ENCODE measurements at places on chromosomes 12 and 14. TPM values are rescaled to one million over a fixed set of nuclear protein-coding genes. Genes with fewer than 3 reads are reported as not detected.

The ENDOU gene
- not detected for total RNA-seq

The LTBP2 gene
- total RNA-seq = 0.10 TPM

The TTC9 gene
- 33.4 TPM for total RNA-seq

The LTBR gene
- total RNA-seq = 1.5 TPM

The TTC5 gene
- total RNA-seq = 25.0 TPM

The NYNRIN gene
- 1.3 TPM for total RNA-seq

The ARHGEF40 gene
- 0.65 TPM for total RNA-seq

- peak; percentile 76 for DNase-seq
Measured at GRCh38 chr12:50825372-50825838, 17.3 kb upstream of the TMPRSS12 start.

DNA sequence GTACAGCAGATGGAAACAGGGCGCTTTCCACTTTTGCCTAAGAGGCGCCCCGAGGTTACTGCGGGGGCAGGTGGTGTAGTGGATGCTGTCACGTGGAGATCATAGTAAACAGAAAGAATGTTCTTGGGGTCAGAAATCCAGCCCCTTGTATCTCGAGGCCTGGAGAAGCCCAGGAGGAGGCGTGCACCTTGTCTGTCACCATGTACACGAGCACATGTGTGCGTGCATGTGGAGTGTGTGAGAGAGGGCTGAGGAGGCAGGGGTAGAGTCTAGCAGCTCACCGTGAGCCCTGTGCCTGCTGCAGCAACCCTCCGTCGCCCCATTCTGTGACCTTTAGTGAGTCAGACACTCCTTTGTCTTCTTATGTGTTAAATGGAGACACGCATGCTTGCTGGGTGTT is 59.0 kb downstream of the CACNA1C start:
- no peak for DNase-seq

DNA sequence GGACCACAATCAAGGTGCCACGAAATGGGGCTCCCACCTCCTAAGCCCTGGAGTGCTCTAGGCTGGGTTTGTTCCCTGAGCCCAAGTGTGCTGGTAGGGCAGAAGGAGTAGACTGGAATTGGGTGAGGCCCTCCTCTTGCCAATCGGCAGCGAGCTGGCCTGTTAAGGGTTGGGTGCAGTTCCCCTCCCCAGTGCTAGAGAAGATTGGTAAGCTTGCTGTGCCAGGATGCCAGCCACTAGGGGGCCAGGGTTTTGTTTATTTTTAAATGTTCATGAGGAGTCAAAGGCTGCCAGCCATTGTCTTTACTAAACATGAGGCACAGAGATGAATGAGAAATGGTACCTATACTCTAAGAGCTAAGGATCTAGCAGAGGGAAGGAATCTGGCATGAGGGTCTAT is 79.7 kb downstream of the SPTB start:
- DNase-seq = no peak

GRCh38 chr12:57173089-57173488 is 25.7 kb upstream of the LRP1-AS start:
- DNase-seq = peak; percentile 4

DNA sequence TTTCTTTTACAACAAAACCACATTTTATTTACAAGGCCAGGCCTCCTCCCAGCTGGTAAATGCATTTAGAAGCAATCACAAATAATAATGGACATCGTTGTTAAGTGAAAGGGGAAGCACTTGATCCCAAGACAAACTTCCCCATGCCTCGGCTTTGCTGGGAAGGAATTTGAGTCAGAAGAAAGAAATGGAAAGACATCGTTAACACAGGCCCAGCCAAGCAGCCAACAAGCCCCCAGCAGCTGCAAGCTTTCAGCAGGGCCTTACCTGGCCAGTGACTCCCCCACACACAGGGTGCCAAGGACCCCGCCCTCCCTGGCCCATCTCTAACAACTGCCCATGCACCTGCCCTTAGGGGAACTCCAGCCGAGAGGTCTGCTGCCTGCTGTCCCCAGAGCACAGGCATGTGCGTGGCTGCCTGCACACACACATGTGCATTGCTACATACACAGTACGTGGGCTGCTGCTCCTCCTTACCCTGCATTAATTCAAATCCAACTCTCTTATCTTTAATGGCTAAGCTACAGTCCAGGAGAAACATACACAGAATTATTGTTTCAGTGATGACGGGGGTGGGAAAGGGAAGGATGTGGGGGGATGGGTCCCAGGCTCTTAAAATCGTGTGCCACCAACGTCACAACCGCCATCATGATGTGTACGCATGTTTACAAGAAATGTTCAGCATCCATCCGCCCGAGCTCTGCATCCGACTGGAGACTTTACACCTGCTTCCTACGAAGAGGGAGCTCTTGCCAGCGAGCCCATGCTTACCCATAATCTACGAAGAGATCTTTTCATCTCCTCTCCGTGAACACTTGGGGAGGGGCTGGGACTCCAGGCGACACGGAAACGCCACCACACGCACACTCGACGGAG is 9.8 kb downstream of the BCL11B start:
- DNase-seq = peak; percentile 95

DNA sequence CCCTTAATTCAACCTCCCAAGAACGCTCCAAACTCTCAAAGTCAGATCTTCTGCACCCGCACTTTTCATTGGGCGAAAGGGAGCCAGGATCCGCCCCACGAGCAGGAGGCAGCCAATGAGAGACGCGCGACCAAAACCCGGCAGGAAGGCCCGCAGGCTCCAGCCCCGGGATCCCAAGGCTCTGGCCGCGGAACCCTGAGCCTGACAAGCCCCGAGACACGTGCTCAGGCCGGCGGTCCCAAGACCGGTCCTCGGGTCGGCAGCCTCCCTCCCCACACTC is 438 bp downstream of the DDX54 start:
- peak; percentile 93 for DNase-seq

DNA sequence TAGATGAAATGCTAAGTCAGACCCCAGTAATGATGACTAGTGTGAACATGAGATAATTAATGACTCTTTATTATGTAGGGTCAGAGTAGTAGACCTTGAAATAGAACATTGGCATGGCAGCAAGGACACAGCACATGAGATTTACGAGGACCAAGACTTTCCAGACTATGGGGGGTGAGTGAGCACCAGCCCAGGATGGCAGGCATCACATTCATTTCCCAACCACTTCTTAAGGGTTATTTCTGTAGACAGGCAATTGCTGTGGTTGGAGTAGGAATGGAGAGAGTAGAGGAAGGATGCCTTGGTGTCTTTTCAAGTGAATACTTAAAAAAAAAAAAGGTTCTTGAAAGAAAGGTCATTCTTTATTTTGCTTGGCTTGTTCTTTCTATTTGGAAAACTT is 189.4 kb upstream of the DYRK2 start:
- no peak for DNase-seq

DNA sequence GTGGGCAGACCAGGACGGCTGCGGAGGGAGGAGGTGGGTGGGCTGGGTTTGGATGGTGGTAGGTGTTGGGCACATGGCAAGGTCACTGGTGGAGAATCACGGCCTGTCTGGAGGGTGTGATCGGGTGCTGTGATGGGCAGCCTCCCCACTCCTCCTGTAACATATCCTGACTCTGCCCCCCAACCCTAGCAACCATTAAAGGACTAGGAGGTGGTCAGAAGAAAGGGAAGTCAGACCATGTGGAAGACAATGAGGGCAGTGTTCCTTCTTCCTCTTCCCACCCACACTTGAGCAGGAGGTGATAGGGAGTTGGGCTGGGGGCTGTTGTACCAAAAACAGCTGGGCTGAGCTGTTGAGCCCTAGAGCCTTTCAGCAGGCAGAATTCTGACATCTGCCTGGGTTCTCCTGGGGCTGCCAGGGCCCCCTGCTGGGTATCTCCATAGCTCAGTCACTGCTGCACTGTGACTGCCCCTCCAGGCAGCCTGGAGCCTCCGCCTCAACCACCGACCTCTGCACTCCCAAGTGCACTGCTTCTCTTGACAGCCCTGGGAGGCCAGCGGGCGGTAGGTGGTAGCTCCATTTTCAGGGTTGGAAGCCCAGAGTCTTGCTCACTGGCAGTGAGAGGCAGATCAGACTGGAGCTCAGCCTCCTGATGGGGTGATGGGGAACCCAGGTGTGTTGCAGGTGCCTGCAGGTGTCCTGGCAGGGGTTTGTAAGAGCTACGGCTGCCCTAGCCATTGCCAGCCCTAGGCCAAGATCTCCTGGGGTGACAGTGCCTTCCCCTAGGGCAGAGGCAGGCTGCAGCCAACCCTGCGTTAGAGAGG is 15.4 kb downstream of the VASH1 start:
- no peak for DNase-seq

GRCh38 chr12:98217257-98217656 is 298.1 kb upstream of the TMPO start:
- no peak for DNase-seq

DNA sequence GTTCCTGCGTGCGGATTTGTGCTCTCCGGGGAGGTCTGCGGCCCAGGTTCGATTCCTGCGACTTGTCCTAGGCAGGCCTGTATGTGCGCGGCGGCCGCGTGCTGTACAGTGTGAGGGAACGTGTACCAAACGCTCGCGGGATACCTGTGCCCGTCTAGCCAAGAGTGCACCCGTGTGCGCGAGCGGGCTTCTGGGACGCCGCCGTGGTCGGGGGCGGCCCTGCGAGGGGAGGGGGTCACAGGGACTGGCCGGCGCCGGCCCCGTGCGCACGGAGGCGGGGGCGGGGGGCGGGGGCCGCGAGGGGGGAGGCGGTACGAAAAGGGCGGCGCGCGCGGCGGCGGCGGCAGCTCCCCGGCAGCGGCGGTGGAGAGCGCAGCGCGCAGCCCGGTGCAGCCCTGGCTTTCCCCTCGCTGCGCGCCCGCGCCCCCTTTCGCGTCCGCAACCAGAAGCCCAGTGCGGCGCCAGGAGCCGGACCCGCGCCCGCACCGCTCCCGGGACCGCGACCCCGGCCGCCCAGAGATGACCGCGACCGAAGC is at the start of gene DLK1:
DLK1 (plus strand) TSS at position 343 of the 536 bp plus-strand sequence; CDS start at position 520, 177 bp downstream.
- DNase-seq = no peak

DNA sequence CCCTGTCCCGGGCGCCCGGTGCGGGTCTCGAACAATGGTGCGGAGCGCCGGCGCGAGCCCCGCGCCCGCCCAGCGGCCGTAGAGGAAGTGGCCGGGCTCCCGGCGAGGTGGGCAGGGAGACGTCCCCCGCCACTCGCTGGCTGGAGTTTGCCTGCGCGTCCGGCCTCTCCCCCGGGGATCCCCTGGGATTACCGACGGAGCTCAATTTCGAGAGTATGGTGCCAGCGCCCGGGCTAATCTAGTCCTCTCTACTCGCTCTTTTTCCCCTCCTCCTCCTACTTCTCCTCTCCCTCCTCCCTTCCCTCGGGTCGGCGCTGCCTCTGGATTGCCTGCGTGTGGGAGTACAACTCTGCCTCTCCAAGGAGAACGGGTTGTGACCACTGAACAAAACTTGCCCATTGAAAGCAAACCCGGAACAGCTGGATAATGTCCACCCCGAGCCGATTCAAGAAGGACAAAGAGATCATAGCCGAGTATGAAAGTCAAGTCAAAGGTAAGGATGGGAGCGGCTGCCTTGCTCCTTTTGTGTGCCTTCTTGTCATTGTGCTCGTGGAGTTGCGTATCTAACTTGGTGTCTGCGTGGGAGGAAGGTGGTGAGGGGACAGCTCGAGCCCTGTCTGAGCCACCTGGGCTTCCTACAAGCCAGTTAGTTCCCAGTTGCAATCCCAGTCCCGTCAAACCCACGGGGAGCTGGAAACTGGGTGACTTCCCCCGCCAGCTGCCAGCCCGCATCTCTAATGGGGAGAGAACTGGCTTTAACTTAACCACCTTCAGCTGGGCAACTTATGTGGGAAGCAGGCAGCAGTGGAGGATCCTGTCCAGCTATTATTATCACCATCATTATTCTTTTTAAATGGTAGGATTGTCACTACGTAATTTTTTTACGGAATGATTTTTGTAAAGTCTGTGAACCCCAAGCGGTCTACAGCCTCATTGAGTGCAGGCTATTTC is at the start of gene SRGAP1:
SRGAP1 (plus strand) TSS at position 310 of the 951 bp plus-strand sequence; CDS start at position 427, 117 bp downstream.
- DNase-seq = peak; percentile 6

DNA sequence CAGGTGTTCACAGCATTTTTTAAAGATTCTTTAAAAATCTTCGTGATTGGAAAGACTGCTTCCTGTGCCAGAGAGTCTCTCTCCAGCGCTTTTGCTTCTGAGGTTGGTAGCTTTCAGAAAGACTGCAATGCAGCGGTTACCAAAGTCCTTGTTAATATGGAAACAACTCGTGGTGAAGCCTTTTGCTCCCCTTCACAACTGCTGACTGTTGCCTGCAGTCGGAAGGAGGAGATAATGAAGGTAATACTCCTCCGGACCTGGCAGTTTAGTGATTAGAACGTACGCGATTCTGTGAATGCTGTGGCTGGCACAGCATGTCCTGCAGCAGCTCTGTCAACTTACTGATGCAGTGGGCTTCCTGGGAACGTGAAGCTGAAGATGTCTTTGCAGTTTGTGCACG is 50.9 kb downstream of the TRAF3 start:
- DNase-seq = no peak

- DNase-seq = no peak
Measured at GRCh38 chr14:23613242-23614070, 22.7 kb upstream of the DHRS2 start.

- DNase-seq = no peak
Measured at GRCh38 chr14:31024577-31025366, 677 bp upstream of the AP4S1 start.

GRCh38 chr14:74968811-74969210 is 13.4 kb upstream of the PGF start:
- no peak for DNase-seq

GRCh38 chr12:52261208-52261484 is 13.3 kb upstream of the KRT86 start:
- DNase-seq = no peak

DNA sequence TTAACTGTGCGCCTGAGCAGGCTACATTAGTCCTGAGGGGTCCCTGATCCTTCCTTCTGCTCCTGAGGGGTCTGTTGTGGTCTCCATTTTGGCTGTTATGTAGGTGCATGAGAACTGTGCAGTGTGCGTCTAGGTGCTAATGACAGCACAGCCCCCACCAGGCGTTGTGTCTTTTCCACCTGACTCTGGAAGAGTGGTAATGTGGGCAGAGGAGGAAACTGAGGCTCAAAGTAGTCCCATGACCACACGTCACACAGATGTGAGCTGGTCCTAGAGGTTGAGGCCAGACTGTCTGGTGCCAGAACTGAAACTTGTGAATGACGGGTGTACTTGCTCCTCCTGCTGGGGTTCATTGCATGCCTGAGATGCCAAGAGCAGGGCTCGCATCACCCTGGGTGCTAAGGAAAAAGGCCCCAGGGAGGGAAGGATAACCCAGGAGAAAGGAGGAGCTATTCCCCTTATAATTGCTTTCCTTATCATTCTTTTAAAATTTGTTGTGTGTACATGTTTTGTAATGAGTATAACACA is 111.8 kb downstream of the SLC25A47 start:
- DNase-seq = no peak

- no peak for DNase-seq
Measured at GRCh38 chr12:9718968-9719367, 13.9 kb downstream of the CLECL1 start.

GRCh38 chr12:109995361-109995685 is 845 bp downstream of the GIT2 start:
- DNase-seq = no peak

All from naive thymus-derived CD4-positive, alpha-beta T cell (primary cell).